ENCODE measurements at places on chromosomes 2 and 18.

- no peak for DNase-seq
These were observed 56.8 kb downstream of the SRD5A2 start for GRCh38 chr2:31523871-31524492.

- no peak for DNase-seq
These were observed 221.8 kb downstream of the MREG start for GRCh38 chr2:215791481-215791937.

- DNase-seq: no peak
These were observed 61.8 kb upstream of the YWHAQ start for GRCh38 chr2:9692456-9693195.

DNA sequence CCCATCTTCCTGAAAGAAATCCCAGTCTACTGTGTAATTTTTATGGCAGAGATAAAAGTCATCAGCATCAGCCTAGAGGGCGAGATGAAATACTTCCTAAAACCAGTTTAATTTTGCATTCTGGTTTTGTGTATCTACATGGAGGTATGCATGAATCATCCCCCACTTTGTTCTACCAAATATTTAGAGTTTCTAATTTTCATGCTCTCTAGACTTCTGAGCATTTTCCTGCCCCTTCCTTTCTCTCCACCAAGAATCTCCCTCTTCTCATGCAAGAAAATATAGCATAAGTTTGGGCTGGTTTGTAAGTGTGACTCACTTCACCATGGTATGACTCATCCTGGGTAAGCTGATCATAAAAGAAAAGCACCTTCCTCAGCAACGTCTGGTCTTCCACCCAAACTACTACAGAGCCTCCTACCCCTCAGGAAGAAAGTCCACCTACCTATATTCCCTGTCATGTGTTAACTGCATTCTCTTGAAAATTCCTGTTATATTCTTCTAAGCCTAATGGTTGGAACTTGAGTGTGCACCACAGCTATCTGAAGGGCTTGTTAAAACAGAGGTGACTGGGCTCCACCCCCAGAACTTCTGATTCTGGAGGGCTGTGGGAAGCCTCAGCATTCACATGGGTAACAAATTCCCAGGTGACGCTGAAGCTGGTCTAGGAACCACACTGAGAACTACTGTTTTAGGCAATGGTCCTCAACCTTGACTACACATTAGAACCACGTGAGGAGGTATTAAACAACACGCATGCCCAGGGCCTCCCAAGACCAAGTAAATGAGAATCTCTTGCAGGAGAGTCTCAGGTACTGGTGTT, 37.4 kb upstream of the RAPGEF4 start:
- DNase-seq: no peak

DNA sequence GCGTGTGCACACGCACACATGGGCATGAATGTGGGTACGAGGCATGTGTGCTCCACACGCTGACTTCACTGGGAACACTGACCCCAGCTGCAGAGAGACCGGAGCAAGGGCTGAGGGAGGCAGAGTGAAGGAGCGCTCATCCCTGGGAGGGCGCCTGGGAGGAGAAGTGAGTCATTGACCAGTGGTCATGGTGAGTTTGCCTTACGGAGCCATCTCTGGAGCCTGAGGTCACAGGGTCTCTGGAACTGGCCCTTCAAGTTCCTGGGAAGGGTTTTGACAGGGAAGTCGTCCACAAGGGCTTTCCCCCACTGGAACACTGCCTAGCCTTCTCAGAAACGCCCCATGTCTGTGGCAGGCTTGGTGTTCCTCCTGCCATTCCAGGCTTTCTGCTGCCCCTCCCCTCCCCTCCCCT, 14.3 kb upstream of the TMEM185B start:
- DNase-seq: no peak

DNA sequence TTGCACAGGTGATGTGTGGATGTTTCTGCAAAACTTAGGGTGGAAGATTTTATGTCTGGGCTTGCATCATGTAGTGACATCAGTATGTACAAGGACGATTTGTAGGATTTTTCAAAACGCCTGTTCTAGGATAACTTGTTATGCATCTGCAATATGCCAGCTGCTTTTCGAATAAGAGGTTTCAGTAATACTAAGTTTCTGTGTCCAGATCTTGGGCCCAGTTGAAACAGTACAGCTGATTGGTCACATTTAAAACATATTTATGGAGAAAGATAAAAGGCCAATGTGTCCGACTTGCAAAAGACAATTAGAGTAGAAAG, 1.2 kb downstream of the PTPN4 start:
- no peak for DNase-seq

DNA sequence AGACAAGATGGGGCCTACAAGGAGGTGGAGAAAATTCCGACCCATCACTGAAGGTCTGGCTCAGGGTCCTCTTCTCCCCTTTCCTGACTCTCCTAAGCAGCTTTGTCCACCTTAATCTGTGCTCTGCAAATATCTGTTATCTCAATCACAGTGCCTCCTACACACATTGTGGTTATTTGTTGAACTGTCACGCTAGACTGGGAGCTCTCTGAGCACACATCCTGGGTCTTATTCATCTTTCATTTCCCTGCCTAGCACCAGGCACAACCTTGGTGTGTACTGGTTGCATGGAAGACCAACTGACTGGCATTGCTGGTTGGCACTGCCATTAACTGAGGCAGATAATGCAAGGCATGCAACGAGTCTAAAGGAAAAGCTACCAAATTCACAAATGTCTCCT, 122.9 kb upstream of the ST6GAL2 start:
- DNase-seq: no peak

DNA sequence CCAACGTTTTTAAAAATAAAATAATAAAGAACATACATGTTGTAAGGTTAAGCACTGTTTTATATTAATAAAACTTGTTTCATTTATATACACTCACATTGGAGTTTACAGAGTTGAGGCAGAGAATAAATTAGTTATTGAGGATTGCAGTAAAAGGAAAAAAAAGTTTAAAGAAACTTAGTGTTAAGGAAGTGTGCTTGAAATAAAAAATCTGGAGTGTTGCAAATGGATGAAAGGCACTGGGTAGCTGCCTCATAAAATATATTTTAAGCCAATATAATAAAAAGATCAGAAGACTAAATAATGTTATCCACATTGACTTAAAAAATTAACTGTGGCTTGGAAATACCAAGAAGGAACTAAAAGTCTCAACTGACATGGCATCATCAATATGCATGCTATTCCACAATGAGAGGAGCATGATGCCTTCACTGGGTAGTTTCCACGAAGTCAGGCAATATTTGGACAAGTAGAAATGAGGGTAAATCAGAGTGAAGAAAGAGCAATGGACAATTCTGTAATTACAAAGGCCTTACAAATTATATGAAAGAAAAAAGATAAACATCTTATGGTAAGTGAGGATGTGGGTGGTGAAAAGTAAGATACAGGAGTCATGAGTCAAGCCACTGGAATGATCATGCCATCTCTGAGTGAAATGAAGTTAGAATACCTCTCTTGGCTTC, 2.5 kb downstream of the GALNT3 start:
- no peak for DNase-seq

DNA sequence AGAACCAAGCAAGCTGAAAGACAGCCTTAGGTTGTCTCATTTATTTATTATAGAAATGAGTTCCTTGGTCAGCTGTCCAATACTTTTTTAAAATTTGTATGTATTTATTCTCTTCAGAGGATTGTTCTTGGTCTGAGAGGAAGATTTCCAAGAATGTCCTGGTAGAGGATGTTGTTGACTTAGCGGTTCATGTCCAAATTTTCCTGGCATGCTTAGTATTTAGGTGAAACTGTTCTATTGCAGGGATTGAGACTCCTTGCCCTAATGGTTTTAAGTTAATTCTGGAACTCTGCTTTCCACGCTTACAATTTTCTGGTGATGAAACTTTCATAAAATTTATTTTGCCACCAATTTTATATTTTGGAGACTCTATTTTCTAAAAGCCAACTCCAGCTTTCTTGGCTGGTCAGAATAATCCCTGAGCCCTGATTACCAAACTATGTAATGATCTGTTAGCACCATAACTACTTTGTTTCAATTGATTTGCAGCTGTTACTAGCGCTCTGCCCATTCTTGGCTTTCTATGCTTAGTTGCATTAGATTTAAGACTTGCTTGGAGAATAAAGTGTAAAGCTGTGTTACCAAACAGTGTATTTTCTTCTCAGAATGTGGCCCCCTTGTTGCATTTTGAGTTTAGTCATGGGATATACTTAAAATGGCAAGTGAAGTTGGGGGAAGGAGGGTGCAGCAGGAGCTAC, 1868.8 kb upstream of the CELF4 start:
- no peak for DNase-seq

DNA sequence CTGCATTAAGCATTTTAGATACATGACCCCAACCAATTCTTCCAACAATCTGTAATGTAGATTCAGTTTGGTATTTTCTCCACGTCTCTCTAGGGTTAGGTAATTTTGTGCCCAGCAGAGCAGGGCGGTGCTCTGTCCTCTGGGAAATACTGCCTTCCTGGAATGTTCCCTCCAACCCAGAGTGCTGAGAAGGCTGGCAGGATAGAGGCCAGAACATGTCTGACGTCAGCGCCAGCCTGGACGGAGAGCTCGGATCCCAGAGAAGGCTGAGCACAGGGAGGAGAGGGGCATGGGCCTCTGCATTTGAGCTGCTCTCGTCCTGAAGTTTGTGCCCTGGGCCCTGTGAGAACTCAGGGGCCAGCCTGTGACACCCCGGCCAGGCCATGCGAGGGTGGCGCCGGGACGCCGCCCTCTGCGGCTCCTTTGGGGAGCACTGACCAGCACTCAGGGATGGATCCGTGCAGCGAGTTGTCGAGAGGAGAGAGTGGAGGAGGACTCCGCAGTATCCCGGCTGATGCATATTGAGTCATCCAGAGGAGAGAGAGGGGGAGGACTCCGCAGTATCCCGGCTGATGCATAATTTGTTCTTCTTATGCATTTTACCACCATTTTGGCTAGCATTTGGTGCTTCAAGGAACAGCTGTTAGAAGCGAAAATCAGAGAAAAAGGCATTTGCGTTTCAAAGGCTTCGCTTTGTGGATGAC, 80.0 kb upstream of the PXDN start:
- DNase-seq: no peak

DNA sequence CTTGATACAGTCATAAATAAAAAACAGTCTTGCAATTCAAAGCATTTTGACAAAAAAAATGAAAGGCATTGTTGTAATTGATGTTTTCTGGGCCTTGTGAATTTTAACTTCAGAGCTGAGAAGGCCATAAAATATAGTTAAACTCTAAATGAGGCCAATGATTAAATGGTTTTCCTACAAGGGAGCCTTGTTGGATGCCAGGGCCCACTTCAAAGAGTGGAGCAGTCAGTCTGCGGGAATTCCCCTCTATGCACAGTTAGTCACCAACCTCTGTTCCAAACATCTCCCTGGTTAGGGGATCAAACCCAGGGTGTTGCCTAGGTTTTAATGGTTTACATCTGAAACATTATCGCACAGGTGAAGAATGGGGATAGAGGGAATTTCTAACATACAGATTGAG, 143.4 kb downstream of the NCKAP5 start:
- no peak for DNase-seq

DNA sequence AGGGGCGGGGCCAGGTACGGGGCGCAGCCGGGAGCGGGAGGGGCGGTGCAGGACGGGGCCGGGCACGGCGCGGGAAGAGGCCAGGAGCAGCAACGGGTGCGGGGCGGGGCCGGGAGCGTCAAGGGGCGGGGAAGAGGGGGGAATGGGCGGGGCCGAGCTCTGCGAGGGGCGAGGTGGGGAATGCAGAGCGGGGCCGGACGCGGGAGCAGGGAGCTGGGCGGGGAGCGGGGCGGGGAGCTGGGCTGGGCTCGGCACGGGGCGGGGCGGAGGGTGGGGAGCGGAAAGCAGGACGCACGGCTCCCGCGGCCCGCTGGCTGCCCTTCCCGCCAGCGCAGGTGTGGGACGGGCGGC, at the start of gene IMPA2:
Gene IMPA2, plus strand, starts transcription at position 316 of the 351 bp plus-strand sequence. CDS start 163 bp downstream, outside the sequence.
- no peak for DNase-seq

DNA sequence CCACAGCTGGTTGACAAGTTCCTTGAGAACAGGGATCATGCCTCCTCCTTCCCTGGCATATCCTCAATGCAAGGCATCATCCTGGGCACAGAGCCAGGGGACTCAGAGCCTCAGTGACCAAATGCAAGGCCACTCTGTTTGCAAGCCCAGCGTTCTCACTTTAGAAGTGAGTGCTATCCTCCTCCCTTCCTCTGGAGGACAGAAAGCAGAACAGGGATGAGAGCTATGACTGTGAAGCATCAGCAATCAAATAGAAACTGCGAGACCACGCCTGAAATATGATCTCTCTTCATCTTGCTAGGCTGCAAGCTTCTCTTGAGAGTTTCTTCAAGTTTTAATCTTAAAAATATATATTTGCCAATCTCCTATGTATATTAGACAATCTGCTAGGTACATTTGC, 119.8 kb downstream of the LRATD1 start:
- no peak for DNase-seq

GRCh38 chr2:205660521-205661124, 21.7 kb upstream of the NRP2 start:
- DNase-seq: no peak

All from RWPE2 (cell line).